ENCODE measurements at places on chromosomes 16 and 17.

GRCh38 chr16:79600638-79601091 is at the start of gene MAF:
TSS of gene MAF (minus strand) at chr16:79600737. CDS start at chr16:79599902, 835 bp downstream.
- peak; percentile 18 for DNase-seq

DNA sequence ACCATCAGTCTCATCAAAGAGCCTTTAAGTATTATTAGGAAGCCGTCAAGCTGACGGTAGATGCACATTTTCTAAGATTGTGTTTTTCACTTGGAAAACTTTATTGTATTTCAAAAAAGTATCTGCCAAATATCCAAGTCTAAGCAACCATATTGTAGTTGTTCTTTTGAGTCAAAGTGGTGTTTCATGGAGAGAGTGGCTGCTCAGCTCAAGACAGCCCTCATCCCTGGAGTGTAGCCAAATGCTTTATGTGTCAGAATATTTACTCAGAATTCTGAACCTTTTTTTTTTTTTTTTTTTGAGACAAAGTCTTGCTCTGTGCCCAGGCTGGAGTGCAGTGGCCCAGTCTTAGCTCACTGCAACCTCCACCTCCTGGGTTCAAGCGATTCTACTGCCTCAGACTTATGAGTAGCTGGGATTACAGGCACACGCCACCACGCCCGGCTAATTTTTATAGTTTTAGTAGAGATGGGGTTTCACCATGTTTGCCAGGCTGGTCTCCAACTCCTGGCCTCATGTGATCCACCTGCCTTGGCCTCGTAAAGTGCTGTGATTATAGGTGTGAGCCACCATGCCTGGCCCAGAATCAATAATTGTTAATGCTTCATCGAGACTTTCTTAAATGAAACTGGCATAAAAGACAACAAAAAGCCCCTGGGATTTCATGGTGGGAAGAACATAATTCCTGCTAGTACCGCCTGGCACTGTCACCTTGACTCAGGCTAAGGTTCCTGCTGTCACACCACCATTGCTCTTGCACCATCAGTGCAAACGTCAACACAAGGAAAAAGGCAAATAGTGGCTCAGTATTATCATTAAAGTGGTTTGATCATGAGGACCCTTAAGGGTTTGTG is 45.5 kb downstream of the PRKCA start:
- no peak for DNase-seq

GRCh38 chr16:51166541-51166940 is 15.5 kb upstream of the SALL1 start:
- DNase-seq, result no peak

DNA sequence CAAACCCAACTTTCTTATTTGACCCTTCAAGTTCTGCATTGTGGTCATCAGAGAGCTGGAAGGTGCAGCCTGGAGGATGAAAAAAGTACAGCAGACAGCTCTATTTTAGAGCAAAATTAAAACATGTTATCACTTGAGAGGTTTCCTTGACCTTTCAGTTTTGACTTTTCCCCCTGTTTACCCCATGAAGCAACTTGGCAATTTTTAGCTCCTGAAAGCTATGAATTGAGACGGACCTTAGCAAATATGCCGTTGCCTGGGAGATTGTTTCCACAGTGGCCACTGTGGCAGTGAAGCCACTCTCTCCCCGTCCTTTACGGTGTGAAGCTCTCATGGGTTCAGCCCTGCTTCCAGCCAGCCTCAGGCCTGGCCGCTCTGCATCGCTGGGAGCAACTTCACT is 398.6 kb downstream of the CPPED1 start:
- no peak for DNase-seq

- no peak for DNase-seq
Measured at GRCh38 chr17:78674595-78675315, 97.6 kb upstream of the DNAH17 start.

DNA sequence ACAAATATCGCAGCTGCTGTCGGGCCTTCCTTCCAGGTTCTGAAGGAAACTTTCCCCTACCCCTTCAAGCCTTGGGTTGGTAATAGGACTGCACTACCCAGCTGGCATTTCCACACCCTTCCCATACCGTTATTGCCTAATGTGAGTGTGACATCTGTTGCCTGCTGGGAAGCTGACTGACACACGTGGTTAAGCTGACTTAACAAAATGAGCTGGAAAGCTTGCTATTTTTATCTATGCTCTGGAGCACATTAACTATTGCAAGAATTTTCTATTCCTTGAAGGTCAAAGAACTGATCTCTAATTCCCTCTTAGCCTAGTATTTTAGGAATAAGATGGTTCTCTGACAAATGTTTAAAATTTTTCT is 79.5 kb downstream of the PMP22 start:
- DNase-seq, result no peak

Measured in SHP77 treated with DMSO at 0.1 percent for 48 hours (cell line).